ENCODE measurements at places on chromosomes 4 and X.

GRCh38 chr4:147284256-147284835, 196.6 kb upstream of the EDNRA start:
- DNase-seq, result no peak

GRCh38 chr4:183801457-183802165, 103.5 kb upstream of the STOX2 start:
- DNase-seq, result no peak

GRCh38 chr4:40196724-40197281, at the start of gene RHOH:
TSS of gene RHOH (plus strand) at chr4:40197031. CDS start at chr4:40243387, 46,356 bp downstream.
- DNase-seq, result no peak

DNA sequence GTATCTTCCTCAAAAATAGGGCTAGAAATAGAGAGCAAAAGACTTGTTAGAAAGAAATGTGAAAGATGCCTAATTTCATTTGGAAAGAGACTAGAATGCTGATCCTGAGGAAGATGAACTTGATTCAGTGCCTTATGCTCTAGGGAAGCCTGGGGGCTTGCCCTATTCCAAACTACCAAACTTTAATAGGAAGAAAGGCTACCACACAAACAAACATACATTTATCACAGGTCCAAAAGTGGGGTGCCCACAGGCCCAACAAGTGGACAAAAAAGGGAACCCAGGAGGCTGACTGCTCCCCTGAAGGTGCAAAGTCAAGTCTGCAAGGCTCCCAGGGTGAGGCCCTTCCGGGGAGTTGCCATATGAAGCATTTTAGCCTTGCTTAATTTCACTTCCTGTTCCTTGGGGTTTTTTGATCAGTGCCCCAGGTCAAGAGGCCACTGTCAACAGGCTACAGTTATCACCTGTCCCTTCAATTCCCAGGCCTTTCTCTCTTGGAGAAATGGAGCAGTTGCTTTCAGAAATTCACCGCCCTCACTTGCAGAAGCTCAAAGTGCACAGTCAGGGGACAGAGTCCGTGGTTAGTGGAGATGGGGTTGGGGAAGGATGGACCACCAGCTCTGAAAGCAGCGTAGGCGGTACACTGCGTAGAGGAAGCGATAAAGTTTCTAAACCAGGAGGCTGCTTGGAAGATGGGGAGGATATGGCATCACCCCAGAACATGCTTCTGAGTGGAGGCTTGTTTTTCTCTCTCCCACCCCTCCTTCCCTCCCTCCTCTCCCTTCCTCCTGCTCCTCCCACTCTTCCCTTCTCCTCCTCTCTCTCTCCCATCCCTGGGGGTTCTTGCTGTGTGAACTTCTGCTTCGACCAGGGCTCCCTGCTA, 36.4 kb downstream of the TMEM154 start:
- DNase-seq, result no peak

DNA sequence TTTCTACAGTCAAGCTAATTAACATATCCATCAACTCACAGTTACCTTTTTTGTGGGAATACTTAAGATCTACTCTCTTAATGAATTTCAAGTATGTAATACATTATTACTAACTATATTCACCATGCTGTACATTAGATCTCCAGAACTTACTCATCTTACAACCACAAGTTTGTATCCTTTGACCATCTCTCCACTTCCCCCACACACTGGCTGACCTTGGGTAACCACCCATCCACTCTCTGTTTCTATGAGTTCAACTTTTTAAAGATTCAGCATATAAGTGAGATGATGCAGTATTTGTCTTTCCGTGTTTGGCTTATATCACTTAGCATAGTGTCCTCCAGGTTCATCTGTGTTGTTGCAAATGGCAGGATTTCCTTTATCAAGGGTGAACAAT, 30.5 kb upstream of the MAGED1 start:
- DNase-seq, result no peak

DNA sequence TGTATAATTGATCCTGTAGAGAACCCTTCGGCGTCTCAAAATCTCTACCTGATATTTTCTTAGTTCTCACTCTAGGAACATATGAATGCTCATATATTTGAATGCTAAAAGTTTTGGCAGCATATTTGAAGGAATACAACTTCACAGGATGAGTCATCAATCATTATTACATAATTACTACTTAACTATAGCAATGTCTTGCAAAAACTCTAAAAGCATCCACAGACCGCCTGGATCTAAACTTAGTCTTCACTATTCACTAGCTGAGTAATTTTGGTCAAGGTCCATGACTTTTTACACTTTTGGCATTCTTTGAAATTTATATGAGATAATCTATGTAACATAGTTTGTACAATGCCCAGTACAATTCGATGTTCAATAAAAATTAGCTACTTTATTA, 194.7 kb downstream of the DTHD1 start:
- no peak for DNase-seq

GRCh38 chrX:31931225-31931624, 859.4 kb upstream of the FTHL17 start:
- no peak for DNase-seq

DNA sequence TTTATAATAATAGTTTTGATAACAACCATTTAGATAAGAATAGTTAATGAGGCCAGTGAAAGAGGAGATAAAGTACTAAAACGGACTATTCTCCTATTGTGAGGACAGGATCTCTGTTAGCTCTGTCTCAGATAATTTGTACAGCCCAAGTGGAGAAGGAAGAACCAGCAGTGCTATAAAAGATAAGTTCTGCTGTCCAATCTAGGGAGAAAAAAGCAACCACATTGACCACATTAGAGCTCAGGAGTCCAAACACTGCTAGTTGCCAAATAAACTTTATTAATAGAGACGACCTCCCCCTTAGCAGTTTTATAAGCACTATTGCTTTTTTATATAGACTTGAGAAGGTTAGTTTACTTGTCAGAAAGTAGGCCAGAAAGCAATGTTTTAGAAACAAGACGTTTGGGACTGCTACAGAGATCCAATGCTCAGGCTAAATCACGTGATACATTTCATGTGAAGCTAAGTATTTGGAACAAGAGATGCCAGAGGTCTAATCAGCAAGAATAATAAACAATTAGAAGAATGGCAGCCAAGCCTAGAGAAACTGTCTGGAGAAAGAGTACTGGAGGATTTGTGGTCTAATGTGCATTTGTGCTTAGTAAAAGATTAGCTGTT, 15.9 kb downstream of the IL15 start:
- no peak for DNase-seq

DNA sequence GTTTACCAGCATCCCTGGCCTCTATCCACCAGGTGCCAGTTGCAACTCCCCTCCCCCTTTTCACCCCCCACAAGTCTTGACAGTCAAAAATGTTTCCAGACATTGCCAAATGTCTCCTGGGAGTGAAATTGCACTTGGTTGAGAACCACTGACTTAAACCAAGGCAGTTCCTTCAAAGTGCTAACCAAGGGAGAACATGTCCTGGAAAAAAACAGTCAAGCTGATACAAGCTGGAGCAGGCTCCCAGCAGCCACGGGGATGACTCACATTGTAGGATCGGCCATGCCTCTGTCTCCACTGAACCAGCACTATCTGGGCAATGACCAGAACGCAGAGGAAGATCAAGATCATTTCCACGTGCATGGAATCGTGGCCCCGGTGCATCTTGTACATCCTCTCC, 11.4 kb downstream of the RNF175 start:
- no peak for DNase-seq

GRCh38 chr4:45475548-45475947, 648.3 kb downstream of the GABRG1 start:
- no peak for DNase-seq

DNA sequence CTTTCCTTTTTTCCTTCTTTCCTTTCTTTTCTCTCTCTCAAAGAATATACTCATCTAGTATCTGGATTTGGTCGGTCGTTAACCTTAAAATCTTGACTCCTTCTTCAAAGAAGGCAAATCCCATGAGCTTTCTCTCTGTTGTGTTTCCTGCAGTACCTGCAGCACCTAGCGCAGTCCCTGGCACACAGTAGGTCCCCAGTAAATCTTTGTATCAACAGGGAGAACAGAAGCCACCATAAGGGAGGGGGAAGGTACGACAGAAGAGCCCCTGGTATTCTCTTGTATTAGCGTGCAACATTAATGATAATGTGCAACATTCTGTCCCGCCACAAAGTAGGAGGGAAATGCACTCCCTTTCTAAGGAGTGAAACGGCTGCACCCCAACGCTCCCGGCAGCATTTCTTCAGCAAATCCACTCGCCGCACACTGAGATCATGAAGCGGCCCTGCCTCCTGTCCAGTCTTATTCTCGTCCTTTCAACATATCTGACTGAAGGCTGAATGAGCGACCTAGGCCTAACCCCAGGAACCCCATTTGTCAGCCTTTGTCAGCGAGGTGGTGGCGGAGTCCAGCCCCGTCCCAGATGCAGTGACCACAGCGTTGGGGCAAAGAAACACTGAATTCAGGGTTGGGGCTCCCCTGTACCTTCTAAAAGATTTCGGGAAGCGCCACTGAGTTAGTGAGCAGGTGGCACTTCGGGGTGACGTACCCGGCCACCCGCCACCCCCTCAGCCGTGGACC, 133.7 kb downstream of the AMELX start:
- no peak for DNase-seq

- DNase-seq, result no peak
Measured at GRCh38 chr4:74451214-74451661, 6.3 kb downstream of the AREG start.

GRCh38 chr4:56080384-56080783, 131.6 kb downstream of the CEP135 start:
- DNase-seq, result no peak

GRCh38 chrX:41822892-41823291, 98.9 kb downstream of the GPR82 start:
- no peak for DNase-seq

DNA sequence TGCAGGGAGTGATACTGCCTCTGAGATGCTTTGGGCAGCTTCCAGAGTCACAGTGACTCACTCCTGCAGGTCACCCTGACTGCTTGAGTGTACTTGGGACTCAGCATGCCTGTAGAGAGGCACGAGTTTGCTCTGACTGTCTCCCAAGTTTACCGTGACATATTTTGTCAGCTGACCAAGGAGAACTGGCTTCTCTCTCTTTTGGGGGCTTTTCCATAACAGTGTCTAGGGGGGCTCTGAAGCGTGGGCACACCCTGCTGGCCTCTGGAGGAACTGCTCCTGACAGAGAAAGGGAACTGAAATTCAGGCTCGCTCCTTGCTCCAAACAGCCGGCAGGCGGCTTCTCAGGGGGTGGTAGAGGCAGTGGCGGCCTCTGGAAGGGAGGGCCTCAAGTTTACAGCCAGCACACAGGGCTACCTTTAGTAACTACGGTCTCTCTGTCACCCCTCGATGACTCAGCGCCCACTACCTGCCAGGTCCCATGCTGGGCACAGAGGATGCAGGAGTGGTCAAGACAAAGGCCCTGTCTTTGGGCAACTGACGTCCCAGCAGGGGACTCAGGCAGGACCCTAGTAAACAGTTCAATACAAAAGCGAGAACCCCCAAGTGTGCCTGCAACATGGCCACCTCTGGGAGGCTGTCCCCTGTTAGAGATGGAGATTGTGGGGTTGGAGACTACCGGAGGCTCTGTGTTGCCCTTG, 17.8 kb downstream of the ZNF185 start:
- DNase-seq, result no peak

DNA sequence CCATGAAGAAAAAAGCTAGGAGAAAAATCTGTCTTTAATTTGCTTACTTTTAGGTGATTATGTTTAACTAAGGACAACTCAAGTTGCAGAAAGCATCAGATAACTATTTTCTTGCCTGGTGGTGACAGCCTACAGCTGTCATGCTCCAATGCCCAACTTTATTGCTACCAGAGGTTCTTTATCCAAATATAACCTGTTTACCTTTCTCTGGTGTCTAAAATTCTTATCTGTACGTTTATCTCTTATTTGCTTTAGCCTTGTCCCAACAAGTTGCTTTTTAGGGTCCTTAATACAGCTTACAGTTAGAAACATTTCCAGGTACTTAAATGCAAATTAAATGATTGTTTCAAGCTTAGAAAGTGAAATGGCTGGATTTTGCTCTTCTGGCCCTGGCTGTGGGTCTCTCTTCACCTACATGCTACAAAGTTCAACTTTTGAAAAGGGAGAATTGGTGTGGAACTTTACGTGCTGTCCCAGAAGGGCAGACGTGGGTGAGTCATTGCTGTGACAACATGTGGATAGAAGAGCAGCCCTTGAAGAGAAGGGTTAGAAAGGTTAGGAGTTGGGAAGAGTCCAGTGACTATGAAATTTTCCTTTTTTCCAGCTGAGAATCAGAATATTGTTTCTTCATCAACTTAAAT, 60.7 kb downstream of the HPGD start:
- DNase-seq, result no peak

DNA sequence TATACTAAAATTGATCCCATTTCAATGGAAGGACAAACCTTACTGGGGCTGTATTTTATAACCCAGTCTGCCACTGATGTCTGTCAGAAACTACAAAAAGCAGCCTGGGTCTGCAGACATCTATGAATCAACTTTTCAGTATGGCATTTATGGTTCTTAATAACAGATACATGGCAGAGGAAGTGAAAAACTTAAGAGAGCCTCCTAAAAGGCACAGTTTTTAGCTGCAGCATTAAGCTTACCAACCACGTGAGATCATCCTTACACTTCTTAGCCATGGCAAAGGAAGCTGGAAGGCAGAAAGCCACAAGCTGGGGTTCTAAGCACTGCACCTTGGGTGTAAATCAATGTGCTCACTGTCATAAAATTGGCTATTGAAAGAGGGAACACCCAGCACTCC, 16.6 kb upstream of the UGT2B17 start:
- no peak for DNase-seq

DNA sequence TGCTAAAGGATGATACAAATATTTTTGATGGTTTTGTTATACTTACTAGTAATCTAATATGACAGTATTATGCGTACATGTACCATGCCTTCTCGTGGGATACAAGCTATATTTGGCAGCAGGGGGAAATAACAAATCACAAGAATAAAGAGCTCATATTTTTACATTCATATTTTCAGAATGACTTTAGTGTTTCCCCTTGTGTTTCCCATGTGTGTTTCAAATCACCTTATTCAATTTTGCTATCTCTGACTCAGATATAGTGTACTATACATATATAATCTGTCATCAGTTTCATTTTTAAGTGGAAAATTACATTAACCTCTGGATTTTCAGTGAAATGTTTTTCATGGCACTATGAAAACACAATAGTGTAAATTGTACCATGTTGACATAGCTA, 146.8 kb downstream of the RPA4 start:
- no peak for DNase-seq

DNA sequence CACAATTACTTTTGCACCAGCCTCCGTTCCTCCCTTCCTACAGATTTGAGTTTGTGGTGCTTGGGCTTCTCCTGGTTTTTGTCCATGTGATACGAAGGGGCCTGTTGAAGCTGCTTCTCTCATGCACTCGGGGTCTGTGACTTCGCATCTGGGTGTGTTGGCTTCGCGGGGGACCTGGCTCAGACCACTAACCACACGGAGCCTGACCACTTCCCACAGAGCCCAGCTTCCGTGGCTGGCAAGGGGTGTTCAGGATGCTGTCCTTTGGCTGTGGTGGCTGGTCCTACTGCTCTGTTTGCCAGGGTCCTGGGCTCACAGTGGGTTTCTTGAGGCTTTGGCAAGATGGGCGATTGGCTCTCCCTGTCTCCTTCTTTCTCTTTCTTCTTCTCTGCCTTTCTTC, 19.8 kb upstream of the XG start:
- no peak for DNase-seq

- no peak for DNase-seq
Measured at GRCh38 chr4:122541996-122542395, 78.9 kb downstream of the IL21 start.
